ENCODE measurements at places on chromosomes 1 and 21. TPM values are rescaled to one million over a fixed set of nuclear protein-coding genes. Genes with fewer than 3 reads are reported as not detected.

The PRKAA2 gene
- 23.8 TPM for total RNA-seq

The CLSTN1 gene
- total RNA-seq, result 94.4 TPM

The NPR1 gene
- 0.91 TPM for total RNA-seq

The LRRC38 gene
- 2.4 TPM for total RNA-seq

DNA sequence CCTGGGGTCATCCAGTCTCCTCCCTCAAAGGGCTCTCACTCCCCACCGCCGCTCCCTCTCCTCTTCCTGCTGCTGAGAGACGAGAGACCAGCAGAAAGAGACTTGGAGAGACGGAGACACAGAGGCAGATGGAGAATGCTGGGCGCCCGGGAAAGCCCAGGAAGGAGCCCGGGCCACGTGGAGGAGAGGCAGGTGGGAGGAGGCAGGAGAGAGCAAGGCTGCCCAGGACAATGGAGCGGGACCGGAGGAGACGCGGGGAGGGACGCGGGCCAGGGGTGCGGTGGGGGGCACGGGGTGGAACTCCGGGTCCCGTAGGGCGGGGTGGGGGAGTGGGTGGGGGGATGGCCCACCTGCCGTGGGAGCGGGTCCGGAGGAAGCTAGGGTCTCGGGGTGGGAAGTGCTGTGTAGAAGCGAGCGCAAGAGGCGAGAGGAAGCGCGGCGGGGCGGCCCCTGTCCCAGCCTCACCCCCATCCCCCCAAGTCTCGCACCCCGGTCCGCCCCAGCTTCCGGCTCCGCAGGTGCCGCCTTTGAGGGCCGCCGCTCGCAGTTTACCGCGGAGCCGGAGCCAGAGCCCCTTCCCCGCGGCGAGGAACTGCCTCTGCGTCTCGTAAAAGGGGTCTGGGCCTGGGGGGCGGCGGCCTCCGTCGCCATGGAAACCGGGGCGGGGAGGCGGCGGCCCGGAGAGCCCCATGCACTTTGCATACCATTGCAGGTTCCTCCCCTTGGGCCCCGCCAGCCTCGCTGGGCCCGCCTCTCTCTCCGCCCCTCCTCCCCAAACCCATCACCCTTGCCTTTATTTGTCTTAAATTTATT lies 11.7 kb upstream of the EPHA2 start:
- DNase-seq, result peak; percentile 51

DNA sequence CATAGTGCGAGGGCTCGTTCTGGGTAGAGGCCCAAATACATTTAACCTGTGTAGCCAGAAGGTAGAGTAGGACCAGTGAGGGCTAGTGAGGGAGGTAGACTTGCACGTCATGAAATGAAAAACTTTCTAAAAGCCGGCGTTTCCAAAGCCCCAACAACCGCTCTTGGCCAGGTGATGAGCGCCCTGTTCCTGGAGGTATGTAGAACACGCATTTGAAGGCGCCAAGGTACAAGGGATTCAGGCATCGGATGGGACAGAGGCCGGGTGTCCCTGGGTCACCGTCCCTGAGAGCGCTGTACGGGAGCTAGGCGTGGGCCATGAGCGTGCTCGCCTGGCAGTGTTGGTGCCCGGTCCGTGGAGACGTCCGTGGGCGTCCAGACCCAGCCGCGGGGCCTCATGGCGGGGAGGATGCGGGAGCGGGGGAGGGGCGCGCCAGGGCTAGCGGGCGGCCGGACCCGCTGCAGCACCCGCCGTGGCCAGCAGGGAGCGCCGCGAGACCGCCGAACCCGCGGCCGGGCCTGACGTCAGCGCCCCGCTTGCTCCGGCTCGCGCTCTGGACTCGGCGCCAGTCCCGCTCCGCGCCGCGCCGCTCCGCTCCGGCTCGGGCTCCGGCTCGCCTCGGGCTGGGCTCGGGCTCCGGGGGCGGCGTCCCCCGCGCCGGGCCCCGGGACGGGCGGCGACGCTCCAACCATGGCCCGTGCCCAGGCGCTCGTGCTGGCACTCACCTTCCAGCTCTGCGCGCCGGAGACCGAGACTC lies at the start of gene PTPRU:
TSS of gene PTPRU (plus strand) at position 568 of the 757 bp plus-strand sequence. CDS start at position 691, 123 bp downstream.
- peak; percentile 93 for DNase-seq

- DNase-seq, result no peak
These were observed 496.6 kb downstream of the DPYD start for GRCh38 chr1:97424209-97424608.

- DNase-seq, result no peak
These were observed 222.6 kb upstream of the DPYD start for GRCh38 chr1:98143403-98143802.

- DNase-seq, result no peak
These were observed 41.6 kb upstream of the USP1 start for GRCh38 chr1:62395291-62395690.

- DNase-seq, result no peak
These were observed 6.0 kb downstream of the HUNK start for GRCh38 chr21:31878831-31879230.

DNA sequence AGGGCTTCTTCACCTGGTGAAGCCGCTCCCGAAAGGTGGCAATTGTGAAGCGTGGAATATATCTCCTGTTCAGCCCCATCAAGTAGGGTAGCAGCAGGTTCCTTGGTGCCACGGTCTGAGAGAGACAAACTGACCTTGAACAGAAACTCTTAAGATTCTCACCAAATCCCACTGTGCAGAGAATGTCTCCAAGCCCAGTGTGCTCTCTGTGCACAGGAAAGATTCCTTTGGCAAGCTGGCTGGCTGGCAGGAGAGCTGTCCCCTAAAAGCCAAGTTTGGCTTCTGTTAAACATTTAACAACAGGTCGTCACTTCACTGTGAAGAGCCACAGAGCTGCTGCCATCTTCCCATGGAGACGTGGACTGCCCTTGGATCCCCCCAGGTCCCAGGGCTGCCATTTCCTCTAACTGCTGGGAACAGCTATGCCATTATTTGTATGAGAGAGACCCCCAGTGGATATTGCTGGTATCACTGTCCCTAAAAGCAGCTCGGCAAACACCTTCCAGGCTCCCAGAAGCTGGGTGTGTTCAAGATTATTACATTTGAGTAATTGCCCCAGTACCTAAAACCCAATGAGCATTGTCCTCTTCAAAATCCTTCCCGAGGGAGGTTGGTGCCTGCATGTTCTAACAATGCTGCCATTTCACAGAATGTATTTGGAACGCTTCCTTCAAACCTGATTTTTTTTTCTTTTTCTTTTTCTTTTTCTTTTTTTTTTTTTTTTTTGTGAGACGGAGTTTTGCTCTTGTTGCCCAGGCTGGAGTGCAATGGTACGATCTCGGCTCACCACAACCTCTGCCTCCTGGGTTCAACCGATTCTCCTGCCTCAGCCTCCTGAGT lies 71.8 kb downstream of the CD58 start:
- DNase-seq, result peak; percentile 80

DNA sequence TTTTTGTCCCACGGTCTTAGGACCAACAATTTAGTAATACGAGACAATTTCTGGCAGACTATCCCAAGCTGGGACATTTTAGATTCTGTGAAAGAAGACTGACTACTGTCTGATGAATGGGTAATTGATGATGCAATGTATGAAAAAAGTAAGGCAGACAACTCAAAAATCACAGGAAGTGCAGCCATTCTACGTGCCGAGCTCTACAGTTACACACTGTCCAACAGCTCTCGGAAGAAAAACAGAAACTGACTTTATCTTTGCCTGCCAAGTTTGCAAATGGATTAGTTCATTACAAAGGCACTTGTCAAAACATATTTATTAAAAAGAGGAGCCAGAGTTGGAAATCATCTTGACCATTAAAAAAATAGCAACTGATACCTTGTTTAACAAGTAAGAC lies 31.3 kb downstream of the ZBTB8B start:
- no peak for DNase-seq

DNA sequence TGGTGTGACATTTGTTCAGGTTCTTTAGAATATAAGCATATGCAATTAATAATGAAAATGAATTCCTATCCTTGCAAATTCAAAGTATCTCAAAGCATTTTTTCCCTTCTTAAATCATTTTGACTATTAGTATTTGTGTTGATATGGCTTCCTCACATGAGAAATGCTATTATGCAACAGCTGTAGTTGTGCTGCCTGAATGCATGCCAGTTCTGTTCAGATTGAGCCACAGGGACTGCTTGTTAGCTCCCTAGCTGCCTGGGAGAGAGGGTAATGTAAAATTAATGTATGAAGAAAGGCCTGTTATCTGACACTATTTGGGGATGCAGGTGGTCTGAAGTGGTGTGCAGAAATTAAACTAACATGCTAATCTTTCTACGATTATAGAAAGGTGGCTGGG lies 45.5 kb downstream of the CACHD1 start:
- DNase-seq, result no peak

DNA sequence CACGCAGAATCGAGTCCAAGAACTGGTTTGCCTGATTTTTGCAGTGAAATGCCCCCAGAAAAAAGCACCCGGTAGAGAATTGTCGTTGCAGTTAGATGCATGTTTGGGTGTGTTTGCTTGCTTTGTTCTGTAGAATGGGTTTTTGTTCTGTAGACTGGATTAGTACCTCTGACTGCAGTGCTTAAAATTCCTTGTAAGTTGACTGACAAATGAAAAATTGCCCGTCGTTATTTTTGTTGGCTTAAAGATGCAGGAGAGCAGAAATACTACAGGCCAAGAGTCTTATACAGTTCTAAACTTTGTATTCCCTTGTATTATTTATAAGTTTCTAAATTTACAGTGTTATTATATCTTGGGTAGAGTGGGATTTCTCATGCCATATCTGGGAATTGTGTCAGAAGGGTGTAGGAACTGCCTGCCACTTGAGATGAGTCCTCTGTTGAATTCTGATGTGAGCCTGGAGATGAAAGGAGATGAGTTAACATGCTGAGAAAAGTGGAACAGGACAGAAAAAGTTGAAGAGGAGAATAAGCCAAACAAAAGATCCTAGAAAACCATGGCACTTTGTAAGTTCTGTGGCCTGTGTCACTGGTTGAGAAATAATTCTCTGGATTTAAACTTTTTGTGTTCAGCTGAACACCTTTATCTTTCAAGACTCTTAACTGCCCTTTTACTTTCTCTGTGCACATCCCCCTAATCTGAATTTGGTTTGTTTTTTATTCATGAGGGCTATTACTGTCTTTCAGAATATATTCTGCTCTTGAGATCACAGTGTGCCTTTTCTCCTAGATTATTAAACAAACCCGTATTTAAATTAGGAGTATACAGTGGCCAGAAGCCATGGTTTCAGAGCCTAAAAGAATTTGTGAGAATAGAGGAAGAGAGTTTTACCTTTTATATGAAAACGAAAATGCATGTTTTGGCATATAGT lies 1.4 kb downstream of the DESI2 start:
- no peak for DNase-seq

GRCh38 chr1:26003262-26003661 lies 5.4 kb upstream of the PAFAH2 start:
- DNase-seq, result no peak

DNA sequence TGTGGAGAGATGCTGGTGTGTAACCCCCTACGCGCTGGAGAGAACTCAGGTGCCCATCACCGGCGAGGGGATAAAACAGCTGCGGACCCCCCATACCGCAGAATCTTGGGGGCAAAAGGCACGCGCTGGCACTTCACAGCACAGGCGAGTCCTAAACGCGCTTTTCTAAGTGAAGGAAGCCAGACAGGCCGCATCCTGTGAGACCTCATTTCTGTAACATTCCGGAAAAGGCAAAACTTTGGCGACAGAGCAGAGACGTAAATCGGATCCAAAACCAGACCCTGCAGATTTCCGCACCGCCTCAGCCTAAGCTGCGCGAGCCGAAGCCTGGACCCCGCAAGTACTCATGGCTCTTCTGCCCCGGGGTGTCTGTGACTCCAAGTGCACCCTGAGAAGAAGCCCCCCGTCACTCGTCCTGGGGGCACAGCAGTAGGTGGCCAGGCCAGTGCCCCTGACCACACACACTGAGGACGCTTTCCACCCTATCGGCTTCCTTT lies 60.9 kb downstream of the SLX9 start:
- DNase-seq, result no peak
